ENCODE measurements at places on chromosomes 1 and 21.

GRCh38 chr1:61058483-61059245 is 23.7 kb upstream of the NFIA start:
- DNase-seq, result no peak

GRCh38 chr1:201637282-201638079 is 98.6 kb downstream of the NAV1 start:
- DNase-seq, result no peak

DNA sequence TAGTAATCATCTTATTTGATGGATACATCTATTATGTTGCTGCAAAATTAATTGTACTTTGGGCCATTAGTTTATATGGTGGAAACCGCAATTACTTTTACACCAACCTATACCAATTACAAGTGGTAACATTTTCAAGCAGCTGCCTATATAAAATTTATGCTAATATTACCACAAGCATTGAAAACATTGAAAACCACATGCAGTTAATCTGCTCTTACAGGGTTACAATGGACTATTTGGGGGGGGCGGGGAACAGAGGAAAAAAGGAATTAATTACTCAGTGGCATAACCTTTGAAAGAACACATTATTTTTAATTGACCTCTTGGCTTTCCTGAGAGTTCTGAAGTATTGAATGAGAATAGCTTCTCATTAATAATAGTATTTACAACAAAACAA is 1793.2 kb downstream of the NCAM2 start:
- DNase-seq, result no peak

GRCh38 chr1:222334026-222334680 is 213.8 kb downstream of the HHIPL2 start:
- DNase-seq, result no peak

GRCh38 chr1:22089787-22090186 is 37.3 kb downstream of the CDC42 start:
- no peak for DNase-seq

GRCh38 chr1:158506369-158506987 is 34.5 kb downstream of the OR10R2 start:
- peak; percentile 31 for DNase-seq

- DNase-seq, result no peak
Measured at GRCh38 chr1:167792188-167792565, 70.4 kb downstream of the MPZL1 start.

DNA sequence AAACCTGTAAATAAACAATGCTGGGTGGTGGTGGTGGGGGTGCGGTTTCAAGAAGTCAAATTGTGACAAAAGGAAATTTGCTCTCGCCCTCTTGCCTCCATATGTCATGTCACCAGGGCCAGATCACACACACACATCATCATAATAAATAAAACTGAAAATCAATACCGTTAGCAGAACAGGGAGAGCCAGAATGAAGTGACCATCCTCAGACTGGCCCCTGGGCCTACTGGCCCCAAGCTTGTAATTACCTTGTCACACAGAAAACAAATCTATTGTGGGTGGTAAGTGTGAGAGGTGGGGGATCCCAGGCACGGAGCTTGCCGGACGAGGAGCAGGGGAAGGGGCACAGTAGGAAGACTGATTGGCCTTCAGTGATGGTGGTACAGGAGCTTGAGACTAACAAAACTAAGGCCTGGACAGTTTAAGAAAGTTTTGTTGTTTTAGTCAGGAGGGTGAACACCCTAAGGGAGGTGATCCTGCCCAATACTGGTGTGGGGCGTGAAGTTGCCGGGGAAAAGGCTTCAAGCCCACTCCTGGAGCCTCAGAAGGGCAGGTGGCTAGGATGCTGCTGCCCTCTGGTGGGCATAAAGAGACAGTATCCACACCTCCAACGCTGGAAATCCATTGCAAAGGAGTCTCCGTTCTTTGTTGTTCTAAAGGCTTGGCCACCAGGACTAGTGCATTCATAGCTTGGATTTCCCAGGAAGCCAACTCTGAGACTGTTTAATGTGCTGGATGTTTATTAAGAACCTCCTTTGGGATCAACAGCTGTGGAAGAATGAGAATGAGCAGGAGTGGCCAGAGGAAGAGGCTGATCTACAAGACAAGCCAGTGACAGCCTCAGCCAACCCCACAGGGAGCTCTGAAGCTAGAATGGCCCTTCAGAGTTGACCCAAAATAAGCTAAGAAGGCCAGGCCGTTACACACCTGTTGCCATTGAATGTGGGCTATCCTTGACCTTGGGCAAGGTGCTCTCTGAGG is 8.1 kb upstream of the C1orf216 start:
- DNase-seq, result peak; percentile 13

DNA sequence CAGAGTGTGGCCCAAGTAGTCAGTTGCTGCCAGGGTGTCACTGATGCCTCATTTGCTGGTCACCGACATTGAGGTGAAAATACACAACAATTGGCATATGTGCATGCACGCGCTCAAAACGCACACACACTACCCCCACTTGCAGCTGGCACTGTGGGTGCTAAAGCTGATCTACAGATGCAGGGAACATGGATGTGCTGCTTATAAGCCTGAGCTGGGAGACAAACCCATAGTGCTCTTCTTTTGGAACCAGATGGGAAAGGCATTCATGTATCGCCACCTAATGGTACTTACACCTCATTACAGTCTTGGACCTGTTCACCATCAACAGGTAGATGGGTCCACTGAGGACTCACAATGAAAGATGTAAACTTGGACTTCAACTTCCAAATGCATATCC is 70.3 kb upstream of the CAMK1G start:
- DNase-seq, result no peak

DNA sequence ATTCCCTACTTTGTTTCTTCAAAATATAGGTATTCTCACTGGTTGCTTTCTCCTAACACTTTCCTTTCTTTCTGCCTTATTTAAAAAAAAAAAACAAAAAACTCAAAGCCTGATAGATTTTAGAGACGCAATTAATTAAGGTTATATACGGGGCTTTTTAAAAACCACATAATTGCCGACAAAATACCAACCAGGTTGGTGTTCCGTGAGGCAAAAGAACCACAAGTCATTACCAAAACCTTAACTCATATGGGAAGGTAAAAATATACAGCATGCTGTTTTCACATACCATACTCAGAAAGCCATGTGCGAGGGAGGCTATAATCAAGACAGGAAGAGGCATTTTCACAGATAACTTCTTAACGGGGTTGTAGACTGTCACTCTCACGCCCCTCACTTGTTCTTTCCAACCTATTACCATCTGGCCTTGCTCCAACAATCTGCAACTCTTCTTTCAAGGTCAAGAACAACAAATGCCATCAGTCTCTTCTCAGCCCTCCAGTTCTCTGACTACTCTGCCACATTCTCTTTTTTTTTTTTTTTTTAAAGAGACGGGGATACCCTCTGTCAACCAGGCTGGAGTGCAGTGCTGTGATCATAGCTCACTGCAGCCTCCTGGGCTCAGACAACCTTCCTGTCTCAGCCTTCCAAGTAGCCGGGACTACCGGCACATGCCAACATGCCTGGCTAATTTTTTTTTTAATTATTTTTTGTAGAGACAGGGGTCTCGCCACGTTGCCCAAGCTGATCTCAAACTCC is 102.6 kb downstream of the APP start:
- DNase-seq, result no peak

DNA sequence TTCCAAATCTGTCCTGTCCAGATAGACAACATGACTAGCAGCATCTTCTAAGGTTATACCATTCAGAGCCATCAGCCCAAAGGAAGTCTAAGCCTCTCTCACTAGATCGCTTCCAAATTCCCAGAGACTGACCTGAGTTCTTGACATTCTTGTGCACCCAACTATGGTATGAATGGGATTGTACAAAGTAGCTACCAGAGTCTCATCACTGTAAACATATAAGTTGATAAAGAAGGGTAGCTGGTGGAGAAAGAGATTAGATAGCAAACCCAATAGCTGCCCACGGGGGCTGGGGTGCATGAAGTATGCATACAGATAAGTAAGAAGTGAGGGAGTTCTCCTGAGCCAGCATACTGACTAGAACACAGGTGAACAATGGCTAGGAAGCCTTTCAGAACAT is 180.0 kb downstream of the PLPP3 start:
- DNase-seq, result no peak

DNA sequence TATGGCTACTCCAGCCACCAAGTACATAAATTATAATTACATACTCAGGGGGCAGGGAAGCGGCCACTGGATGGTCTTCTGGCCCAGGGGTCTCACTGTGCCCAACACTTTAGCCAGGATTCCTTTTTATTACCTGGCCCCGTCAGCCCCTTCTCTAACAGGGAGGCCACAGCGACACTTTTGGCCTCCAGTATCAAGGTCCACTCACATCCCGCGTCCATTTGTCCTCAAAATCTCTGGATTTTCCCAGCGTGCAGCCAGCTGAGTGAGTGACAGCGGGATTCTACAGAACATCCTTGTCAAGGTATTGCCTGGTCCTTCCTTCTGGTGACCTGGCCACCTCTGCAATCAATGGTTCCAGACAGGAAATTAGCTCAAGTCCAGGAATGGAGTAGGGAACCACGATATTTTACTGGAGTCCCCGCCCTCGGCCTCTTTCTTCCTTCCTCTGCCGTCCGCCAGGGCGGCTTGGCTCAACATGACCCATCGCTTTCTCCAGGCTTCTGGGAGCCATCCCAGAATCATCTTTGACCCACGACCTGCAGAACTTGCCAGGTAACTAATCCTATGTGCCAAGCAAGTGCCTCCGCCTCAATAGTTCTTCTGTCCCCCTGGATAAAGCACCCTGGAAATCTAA is 2.7 kb upstream of the COL6A2 start:
- DNase-seq, result no peak

GRCh38 chr1:202624088-202624780 is 86.0 kb downstream of the SYT2 start:
- no peak for DNase-seq

- DNase-seq, result no peak
Measured at GRCh38 chr1:148353461-148354283, 129.4 kb downstream of the PPIAL4G start.

- no peak for DNase-seq
Measured at GRCh38 chr1:179251675-179252074, 22.2 kb upstream of the ABL2 start.

- no peak for DNase-seq
Measured at GRCh38 chr21:32687643-32688345, 40.0 kb downstream of the SYNJ1 start.

DNA sequence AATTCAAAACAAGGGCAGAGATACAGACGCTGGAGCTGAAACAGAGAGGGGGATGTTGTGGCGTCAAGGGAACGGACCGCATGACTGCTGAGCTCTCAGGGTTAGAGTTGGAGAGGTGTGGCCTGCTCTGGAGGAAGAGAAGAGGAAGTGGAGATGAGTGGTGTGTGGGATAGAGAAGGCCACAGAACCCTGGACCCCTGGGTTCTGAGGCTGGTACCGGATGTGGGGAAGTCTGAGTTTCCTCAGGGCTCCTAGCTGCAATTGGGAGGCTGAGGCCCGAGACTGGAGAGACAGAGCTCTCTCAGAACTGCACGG is 1.8 kb downstream of the BCAN start:
- DNase-seq, result peak; percentile 41

DNA sequence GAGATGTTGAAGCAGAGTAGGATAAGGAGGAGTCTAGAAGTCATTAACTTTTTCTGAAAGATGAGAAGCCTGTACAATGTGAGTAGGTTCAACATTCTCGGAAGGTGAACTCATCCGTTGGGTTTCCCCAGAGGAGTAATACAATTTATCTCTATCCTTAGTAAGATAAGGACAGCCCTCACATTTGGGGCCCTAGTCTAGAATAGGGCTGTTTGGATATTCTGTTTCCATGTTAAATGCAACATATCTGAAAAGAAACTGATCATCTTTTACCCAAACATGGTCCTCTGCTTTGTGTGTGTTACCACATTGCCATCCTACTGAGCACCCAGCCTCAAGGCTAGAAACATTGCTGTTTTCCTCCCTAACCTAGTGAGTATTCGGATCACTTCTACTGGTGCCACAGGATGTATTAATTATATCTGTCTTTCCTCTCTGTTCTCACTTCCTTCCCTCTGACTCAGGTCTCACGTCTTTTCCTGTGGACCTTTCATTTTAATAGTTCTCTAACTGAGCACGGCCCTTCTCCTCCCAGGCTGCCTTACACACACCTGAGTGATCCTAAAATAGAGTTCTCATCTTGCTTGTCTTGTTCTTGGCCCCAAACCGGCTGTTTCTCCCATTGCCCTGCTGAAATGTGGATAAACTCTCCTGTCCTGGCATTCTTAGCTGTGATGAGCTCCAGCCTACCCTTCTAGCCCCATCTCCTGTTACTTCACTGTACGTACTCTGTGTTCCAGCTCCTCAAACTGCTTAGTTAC is 91.7 kb downstream of the CDC14A start:
- DNase-seq, result no peak

- DNase-seq, result no peak
Measured at GRCh38 chr1:10857687-10858086, 61.2 kb upstream of the CASZ1 start.

GRCh38 chr1:234216116-234216703 is 157.0 kb upstream of the COA6 start:
- DNase-seq, result no peak

DNA sequence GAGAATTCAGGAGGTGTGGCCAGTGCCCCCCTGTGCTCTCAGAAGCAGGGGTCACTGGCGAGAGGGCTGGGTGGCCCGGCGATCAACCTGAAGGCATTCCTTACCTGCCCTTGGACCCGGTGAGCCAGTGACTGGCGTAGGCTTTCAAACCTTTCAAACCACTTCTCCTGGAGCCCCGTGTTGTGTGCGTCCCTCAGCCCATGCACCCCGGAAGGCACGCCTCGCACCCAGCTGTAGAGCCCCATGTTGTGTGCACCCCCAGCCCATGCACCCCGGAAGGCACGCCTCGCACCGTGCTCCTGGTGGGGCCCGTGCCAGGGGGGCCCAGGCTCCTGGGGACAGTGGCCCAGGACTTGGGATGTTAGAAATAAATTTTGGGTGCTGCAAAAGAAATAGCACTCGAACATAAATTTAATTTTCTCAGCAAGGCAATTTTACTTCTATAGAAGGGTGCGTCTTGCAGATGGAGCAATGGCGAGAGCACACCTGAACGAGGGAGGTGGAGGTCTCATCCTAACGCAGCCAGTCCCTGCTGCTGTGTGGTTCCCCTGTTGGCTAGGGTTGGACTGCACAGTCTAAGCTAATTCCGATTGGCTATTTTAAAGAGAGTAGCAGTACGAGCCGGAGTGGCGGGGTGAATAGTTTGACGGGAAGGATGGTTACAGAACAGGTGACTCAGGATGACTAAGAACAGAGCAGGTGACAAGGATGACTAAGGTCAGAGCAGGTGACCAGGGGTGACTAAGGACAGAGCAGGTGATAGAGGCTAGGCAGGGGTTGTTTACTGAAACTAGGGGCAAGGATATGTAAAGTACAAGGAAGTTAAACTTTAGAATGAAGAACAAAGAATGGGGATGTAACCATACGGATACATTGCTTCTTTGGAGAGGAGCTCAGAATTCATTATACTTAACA is 47.4 kb downstream of the PRKCZ start:
- no peak for DNase-seq

DNA sequence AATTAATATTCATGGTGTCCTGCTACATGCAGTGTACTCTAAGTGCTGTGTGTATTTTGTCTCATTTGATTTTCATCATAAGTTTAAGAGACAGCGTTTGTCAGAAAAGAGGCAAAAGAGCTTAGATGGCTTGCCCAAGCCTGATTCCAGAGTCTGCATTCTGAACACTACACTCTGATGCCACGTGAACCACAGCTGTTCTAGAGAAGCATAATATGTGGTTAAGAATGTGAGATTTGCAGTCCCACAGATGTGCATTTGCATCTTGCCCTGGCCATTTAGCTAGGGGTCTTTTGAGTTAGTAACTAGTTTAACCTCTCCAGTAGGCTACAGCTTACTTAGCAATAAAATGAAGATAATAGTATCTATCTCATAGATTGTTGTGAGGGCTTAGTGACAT is 9.2 kb upstream of the GADD45A start:
- no peak for DNase-seq
